ENCODE measurements at places on chromosomes 2 and 18.

DNA sequence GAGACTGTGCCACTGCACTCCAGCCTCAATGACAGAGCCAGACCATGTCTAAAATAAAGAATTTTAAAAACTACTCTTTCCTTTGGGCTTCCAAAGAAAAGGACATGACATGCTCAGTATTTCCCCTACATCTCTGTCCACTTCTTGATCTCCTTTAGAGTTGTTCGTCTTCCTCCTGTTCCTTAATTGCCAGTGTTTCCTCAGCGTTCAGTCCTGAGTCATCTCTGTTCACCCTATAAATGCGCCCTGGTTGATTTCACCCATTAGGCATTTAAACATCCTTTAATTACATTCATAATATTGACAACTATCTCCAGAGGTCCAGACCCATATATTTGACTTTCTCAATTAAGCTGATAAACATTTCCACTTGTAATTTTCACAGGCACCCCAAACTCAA is 64.0 kb downstream of the AAK1 start:
- DNase-seq = no peak

- DNase-seq = no peak
Observed at GRCh38 chr2:221060376-221060775, 511.7 kb downstream of the EPHA4 start.

- no peak for DNase-seq
Observed at GRCh38 chr2:217049956-217050355, 190.1 kb upstream of the TNP1 start.

DNA sequence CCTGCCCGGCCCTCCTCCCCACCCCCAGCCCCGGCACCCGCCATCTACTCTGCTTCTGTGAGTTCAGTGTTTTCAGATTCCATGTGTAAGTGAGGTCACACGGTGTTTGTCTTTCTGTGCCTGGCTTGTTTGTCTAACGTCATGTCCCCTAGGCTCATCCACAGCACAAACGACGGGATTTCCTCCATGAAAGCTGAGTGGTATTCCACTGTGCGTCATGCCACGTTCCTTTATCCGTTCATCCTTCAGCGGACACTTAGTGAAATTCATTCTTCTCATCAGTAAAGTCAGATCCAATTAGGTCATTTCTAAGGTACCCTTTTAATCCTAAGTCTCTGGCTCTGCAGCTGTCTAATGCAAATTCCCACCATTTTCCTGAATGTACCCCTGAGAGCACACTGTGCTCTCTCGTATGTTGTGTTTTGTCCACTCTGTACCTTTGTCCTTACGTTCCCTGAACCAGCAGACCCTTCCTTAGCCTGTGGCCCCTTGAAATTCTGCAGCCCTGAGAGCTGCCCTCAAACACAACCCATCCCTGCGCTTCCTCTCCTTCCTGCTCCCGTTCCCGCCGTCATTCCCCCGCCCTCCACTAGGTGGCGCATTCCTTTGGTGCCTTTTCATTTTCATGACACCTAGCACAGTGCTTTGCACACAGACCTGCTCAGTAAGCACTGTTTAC is 44.1 kb downstream of the TRAPPC12 start:
- DNase-seq = peak; percentile 58

- no peak for DNase-seq
Observed at GRCh38 chr2:206218156-206218555, 56.3 kb upstream of the ZDBF2 start.

DNA sequence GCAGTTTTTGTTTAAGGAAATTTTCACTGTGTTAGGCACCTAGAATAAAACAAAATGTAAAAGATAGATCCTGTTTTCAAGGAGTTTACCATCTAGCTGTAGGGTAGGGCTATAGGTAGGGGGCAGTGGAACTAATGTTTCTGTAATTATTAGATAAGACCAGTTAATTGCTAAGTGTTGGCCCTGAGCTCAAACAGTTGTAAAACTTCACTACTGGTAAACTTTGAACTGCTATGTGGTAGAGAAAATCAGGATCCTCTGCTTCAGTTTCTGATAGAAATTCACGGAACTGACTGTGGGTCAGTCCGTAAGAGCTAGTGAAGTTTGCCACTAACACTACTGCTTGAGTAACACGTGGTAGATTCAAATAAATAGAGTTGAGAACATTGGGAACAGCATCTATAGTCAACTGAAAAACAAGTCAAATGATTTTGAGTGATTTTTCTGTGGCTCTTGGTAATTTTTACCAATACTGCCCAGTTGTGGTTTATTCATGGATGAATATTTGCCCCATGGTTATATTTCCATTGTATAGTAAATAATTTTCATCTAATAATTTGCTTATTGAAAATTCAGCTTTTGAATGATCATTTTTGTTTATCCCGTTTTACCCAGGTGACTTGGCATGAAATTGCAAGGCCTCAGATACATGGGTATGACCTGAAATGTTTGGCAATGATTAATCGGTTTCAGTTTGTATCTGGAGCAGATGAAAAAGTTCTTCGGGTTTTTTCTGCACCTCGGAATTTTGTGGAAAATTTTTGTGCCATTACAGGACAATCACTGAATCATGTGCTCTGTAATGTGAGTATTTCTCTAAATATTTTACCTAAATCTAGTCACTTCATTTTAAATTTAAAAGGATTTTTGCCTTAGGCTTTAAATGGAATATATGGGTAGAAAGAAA is 26.4 kb downstream of the ELP2 start:
- DNase-seq = no peak

DNA sequence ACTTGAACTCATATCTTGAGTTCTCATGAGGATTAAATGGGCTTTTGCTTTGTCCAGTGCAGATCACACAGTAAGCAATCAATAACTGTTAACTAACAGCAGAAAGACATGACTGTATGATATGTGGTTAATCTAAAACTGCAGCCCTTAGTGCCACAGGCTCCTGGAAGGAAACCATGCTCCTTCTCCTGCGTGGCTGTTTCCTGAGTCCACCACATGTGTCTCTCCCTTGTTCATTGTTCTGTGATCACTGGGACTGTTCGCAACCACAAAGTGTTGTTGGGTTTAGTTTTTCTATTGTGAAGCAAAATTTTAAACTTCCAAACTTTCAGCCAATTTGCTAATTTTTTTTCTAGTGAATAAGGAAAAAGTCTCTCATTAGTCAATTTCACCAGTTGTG is 130.9 kb upstream of the PTPRM start:
- no peak for DNase-seq

DNA sequence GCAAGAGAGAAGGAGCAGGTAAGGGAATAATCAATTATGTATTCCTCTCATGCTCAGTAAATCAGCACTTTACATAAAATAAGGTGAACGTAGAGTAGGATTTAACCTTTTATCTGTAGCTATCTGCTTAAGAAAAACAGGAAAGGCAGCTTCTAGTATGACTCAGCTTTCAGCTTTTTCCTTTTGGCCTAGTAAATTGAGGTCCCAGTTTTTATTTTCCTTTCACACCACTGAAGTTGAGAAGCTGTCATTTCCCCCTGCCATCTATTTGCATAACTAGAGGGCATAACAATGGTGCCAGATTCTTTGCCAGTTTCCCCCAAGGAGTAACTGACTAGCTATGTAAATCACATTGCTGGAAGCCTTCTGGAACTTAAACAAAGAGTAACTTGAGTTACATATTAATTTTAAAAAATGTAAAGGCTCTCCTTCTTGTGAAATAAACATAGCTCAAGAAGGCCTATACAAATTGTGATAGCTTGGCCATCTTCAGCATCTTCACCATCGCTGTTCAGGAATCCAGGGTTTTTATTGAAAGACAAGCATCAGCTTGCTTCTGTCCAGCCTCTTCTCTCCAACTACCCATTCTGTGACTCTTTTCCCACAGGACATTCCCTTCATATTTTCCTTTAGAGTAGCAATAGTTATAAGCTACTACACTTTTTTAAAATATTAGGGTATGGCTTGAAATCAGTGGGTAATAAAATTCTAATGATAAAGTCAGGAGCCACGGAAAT is 97.0 kb downstream of the KYNU start:
- DNase-seq = no peak

- no peak for DNase-seq
Observed at GRCh38 chr2:233111427-233111826, 51.3 kb downstream of the INPP5D start.

DNA sequence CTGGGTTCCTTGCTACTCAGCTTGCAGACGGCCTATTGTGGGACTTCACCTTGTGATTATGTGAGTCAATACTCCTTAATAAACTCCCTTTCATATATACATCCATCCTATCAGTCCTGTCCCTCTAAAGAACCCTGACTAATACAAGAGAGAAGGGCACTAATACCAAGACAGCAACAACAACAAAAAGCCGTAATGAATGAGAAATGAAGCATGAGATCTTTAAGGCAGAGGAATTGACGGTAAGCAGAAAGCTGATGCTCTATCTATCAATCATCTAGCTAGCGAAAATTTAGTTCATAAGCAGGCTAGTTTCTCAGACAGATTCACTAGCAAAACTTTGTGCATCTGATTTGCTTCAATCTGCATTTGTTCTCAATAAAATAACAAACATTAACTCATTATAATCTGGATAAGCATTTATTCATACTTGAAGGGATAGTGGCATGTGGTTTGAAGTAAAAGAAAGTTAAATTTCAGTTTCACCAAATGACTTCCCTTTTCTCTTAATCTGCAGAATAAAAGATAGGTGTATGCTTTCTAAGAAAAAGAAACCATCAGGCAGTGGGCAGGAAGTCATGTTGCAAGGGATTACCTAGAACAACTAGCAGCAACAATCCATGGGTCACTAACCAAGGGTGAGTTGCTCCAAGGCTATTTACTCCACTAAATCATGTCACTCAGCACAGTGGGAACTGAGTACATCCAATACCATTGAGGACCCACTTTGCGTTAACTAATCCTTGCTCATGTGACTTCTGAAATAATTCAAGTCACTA is 376.5 kb downstream of the TMEM182 start:
- no peak for DNase-seq

GRCh38 chr2:120945832-120946499 is 210.3 kb downstream of the GLI2 start:
- DNase-seq = no peak

GRCh38 chr2:71462056-71462605 is 8.8 kb downstream of the DYSF start:
- DNase-seq = no peak

DNA sequence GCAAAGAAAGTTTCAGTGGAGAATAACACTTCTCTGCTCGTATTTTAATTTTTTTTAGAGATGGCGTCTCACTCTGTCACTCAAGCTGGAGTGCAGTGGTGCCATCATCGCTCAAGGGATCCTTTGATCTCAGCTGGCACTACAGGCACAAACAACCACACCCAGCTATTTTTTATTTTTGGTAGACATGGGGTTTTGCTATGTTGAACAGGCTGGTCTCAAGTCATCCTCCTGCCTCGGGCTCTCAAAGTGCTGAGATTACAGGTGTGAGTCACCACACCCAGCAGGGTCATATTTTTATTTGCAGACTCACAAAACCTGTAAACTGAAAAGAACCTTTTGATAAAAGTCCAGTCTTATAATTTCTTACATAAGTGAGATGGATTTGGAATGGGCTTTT is 2.6 kb downstream of the TRAK2 start:
- no peak for DNase-seq

GRCh38 chr2:222577341-222577740 is 78.6 kb downstream of the FARSB start:
- no peak for DNase-seq

DNA sequence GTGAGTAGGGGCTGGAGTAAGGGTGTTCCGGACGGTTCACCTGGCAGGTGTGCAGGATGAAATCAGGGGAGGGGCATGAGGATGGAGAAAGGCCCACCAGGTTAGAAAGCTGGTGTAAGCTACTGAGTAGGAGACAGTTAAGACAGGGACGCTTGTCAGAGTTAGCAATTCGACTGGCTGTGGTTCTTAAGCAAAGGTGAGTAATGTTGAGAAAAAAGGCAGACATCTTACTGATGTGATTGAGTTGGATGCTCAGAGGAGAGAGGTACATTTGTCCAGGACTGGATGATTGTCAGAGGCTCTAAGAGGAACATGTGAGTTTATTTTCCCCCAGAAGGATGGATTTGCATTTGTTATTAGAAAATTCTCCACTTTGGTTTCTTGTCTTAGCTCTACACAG is 90.5 kb upstream of the MGAT5 start:
- no peak for DNase-seq

- no peak for DNase-seq
Observed at GRCh38 chr2:128410035-128410757, 91.5 kb upstream of the HS6ST1 start.

DNA sequence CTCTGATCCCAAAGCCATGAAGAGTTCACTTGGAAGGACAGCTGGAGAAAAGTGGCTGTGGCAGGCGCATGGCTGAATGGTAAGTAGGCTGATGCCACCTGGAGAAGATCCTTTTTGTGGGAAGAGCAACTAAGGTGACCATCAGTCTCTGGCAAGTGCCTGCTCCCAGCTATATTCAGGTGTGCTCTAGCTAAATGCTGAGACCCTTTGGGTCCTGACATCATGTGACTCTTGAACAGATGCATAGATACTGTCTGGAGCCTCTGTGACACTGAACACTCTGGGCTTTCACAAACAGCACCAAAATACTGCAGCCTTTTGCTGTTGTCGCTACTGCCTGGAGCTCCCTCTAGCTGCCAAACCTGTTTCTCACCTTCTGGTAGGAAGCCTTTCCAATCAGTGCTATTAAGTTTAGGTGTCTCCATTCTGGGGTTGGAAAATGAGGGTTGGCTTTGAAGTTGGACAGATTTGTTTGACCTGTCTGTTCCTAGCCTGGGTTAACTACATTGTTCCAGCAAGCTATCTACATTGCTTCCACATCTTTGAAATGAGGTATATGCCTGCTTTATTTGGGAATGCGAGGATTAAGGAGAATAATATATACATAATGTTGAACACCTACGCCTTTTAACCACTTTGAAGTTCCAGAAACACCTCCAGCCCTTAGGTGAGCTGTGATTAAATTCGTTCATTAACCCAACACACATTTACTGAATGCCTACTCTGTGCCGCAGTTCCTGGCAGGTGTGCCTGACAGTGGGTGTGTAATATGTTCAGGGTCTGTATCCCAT is 3.1 kb downstream of the EGR4 start:
- no peak for DNase-seq

GRCh38 chr2:68319398-68320117 is at the start of gene CNRIP1:
Gene CNRIP1, minus strand, starts transcription at chr2:68319949. Its CDS starts 549 bp downstream, at chr2:68319400.
- DNase-seq = peak; percentile 53

DNA sequence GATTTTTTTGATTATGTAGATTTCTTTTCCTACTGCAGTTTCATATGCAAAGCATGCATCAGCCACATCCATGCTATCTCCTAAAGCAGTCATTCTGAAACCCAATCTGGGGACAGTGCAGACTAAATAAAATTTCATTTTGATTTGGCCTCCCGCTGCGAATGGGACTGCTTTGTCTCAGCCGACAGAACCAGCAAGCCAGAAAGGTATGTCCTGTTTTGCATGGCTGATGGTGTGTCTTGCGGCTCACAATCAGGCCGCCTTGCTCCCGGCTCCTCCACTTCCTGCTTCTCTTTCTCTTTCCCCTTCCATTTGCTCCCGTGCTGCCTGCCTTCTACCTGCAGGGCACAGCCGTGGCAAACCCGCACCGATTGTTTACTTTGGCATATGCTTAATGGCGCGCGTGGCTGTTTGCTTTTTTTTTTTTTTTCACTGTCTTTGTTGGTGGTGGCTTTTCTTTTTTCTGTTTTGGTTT is 419.6 kb upstream of the POU3F3 start:
- DNase-seq = no peak

GRCh38 chr2:216317831-216318520 is 54.3 kb downstream of the MARCHF4 start:
- DNase-seq = no peak
